ENCODE measurements at places on chromosomes 11 and 22.

- DNase-seq: peak; percentile 24
Observed at GRCh38 chr22:47564651-47565434, 802.4 kb downstream of the TBC1D22A start.

DNA sequence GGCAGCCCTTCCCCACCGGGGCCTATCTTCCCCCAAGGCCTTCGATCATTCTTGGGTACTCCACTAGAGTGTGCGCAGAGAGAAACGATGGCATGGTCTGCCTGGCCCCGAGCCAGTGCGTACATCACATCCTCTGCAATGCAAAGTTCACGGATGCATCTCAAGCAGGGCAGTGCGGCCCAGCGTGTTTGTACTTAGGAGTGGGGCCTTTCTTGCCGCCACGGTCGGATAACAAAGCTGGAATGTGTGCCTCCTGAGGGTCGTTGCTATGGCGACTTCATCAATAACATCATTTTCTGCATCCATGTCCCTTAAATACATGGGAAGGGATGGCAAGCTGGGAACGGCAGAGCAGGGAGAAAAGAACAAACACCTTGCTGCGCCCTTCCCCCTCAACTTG is 73.9 kb downstream of the SCUBE1 start:
- no peak for DNase-seq

DNA sequence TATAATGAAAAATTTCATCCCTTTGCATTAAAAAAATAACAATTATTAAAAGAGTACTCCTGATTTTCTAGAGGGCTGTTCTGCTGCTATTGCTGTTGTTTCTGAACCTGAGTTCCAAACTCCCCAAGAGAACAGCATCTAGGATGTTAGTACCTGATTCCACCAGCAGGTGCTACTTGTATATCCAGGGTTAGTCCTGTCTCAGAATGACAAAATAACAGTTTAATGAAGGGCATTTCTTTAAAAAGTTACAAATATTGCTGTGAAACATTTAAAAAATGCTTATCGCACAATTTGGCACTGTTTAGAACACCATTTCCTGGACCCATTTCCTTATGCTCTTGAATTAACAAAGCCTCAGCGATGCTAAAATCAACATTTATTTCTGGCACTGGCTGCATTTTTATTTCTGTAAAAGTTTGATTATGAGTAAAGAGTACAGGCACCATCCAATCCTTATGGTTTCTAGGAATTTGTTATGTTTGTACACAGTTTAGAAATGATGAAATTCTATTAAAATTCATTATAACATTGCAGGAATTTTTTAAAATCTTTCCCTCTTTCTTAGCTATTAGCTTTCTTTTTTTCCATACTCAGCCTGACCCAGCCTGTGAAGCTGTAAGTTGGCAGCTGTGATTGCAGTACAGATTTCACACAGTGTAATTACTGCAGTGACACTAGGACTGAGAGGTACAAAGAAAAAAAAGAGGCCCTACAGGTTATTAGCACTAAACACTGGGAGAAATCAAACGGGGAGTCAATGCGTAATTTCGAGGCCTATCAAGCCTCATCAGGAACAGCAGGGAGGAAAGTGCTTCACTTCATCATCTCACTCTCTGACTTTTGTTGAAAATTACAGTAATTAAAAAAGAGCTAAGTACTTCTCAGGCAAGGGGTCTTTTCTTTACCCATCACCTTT is 208.8 kb downstream of the DCDC1 start:
- peak; percentile 83 for DNase-seq

DNA sequence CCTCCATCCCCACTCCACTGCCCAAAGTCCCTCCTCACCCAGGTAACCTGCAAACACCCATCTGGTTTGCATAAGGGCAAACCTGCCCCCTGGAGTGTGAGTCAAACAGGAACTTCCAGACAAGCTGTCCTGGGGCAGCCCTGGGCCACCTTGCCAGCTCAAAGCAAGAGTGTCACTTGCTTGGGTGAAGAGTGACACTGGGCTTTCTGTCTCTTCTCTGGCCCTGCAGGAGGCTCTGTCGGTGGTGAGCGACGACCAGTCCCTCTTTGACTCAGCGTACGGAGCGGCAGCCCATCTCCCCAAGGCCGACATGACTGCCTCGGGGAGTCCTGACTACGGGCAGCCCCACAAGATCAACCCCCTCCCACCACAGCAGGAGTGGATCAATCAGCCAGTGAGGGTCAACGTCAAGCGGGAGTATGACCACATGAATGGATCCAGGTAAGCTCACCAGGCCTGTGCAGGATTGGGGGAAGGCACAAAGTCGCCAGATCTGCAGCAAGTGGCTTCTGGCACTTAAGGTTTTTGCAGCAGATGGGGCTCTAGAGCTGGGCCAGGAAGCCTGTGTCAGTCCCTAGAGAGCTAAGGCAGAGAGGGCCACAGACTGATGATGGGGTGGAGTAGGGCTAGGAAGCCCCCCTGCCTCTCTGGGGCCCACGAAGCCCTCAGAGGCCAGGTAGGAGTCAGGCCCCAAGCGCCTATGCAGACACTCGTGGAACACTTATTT is 64.2 kb downstream of the FLI1 start:
- no peak for DNase-seq

- peak; percentile 46 for DNase-seq
Observed at GRCh38 chr22:45268958-45269844, 15.5 kb upstream of the UPK3A start.

- DNase-seq: no peak
Observed at GRCh38 chr11:103808252-103808651, 228.2 kb upstream of the DDI1 start.

GRCh38 chr11:62875698-62876478 is 4.8 kb upstream of the SLC3A2 start:
- DNase-seq: no peak

DNA sequence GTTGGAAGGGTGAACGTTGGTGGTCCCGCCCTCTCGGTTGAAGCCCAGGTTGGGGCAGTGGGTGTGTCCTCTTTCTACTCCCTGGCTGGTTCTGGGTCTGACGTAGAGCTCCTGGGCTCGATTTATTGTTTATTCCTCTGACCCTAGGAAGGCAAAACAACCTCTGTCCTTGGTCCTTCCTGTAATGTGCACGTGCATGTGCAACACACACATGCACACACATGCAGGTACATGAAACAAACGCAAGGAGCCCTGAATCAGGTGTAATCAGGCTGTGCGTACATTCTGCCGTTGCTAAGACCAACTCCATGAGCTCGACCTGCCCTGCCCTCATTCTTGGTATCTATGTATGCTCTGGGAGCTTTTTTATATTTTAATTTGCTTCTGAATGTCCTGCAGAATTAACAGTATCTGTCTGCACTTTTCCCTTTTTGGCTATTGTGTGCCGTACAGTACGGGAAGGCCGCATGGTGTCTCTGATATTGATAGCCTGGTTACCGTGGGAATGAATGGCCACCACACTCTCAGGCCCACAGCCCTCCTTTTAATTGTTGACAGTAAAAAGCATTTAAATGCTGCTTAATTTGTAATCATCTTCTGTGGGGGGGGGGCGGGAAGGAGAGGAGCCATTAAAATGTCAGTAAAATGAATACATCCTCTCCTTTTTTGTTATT is 66.0 kb upstream of the NNMT start:
- peak; percentile 41 for DNase-seq

DNA sequence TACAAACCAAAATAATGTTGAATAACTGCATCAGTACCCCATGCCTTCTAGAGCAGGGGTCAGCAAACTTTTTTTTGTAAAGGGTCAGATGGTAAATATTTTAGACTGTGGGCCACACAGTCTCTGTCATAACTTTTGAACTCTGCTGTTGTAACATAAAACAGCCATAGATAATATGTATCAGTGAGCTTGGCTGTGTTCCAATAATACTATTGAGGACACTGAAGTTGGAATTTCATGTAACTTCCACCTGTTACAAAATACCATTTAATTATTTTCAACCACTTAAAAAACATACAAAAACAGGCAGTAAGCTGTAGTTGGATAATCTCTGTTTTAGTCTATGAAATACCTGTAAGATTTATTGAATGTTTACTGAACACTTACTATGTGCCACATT is 55.2 kb downstream of the PICALM start:
- no peak for DNase-seq

- no peak for DNase-seq
Observed at GRCh38 chr22:20663941-20664593, 109.8 kb upstream of the SERPIND1 start.

DNA sequence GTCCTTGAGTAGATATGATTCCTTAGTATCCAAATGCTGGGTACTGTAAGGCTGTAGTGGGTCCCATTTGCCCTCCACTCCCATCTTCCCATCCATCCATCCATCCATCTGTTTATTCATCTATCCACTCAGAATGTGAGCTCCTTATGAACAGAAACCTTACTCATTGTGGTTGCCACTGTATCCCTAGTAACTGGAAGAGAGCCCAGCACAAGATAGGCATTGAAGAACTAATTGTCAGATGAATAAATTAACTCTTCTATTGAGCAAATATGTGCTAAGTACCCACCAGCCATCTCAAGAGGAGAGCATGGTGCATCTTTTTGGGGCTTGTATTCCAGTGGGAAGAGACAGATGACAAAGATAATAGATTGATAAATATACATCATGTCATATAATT is 86.4 kb upstream of the SEZ6L start:
- peak; percentile 20 for DNase-seq

DNA sequence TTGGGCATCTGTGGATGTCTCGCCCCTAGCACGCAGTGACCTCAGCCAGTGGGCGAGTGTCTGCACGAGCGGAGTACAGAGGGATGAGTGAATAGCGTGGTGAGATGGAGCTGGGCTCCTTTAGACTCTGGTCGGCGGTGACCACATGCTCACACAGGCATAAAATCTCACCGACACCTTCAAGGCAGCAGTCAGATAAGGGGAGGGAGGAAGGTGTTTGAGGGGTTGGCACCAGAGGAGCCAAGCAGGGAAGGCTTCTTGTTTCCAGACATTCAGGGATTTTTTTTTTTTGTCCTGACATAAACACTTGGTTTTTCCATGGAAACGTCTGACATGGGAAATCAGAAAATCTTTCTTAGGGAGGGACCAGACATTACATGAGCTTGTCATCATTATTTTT is 35.8 kb downstream of the GRIK4 start:
- DNase-seq: no peak

DNA sequence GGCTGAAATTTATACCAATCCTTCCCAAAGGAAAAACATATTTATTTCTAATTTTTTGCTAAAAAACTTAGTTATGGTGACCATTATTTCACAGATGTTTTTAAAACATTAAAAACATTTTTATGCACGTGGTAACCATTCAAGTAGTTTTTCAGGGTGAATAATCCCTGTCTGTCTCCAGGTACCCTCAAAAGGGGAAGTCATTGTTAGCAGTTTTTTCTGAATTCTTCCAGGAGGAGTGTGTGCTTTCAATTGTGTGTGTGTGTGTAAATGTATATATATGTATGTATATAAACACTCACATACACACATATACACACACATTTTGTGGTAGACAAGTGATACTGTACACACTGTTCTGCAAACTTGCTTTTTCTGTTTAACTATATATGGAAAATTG is 43.9 kb downstream of the MIAT start:
- no peak for DNase-seq

- no peak for DNase-seq
Observed at GRCh38 chr22:47535681-47536080, 773.2 kb downstream of the TBC1D22A start.

DNA sequence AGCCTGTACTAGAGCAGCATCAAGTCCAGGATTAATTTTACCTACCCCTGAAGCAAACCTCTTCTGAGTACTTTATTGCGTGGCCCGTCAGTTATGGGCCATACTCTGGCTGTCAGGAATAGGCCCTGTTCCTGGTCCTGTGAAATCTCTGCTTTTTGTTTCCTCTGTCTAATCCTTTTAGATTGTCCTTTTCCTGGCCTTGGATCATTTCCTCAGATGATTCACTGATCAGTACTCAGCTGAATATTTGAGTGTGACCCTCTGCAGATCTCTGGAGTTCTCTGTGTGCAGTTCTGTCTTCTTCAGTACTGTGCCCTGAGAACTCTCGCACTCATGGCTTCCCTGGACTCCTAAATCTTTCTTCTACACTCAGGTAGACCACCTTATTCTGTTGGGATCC is 123.5 kb downstream of the UVRAG start:
- DNase-seq: no peak

DNA sequence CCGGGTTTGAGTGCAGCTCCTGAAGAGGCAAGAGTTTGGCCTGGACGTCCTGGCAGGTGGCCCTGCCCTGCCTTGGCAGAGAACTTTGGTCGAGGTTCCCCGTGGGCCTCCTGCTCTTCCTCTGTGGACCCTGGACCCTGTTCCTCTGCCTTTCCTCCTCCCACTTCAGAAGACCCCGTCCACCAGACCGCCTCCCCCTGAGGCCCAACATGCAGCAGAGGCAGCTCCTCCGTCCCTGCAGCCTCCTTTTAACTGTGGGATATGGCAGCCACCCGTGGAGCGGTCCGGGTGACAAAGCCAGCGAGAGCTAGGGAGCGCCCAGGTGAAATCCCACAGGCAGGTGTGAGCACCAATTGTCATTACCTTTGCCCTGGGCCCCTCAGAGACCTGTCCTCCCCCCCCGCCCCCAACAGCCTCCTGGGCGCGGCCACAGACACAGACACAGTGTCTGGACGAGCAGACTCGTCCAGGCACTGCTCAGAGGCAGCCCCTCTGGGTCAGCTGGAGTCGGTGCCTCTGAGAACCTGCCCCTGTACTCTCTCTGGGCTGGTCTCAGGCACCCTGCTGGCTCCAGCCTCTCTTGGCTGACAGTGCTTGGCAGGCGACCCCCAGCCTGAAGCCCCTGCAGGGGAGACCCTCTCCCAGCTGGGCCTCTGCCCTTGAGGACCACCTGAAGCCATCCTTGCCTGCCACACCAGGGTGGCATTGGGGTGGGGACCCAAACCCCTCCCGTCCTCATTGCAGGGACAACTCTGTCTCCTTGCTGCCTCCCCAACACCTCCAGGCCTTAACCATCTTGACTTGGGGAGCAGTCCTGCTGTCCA is 4.1 kb upstream of the PTDSS2 start:
- DNase-seq: no peak

- no peak for DNase-seq
Observed at GRCh38 chr11:87324817-87325489, 287.2 kb downstream of the TMEM135 start.

DNA sequence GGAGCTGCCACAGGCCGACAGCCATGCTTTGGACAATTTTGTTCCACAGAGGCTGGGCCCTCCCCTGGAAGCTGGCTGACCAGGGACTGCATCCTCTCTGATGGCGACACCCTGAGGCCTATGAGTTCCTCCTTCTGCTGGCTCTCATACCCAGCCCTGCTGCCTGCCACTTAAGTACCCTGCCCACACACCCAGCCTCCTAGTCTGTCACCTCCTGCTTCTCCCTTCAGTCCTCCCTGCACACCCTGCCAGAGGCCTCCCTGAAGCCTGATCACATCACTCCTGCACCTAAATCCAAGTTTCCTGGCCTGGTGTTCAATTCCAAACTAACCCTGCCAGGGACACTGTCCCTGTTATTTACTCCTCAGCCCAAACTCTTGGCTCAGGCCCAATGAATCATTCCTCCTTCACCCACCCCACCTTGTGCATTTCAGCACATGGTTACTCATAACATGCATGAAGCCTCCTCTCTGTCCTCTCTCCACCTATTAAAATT is 136.7 kb upstream of the NECTIN1 start:
- DNase-seq: no peak

- DNase-seq: no peak
Observed at GRCh38 chr22:20083891-20084546, 4.0 kb downstream of the DGCR8 start.

- no peak for DNase-seq
Observed at GRCh38 chr11:134905517-134905916, 493.5 kb upstream of the B3GAT1 start.

- no peak for DNase-seq
Observed at GRCh38 chr11:105282658-105283057, 143.1 kb upstream of the CARD18 start.
